KG1 (cell line): ENCODE measurements at places on chromosomes 4 and X.

- no peak for DNase-seq
Measured at GRCh38 chr4:107858158-107858742, 33.5 kb downstream of the SGMS2 start.

- no peak for DNase-seq
Measured at GRCh38 chr4:141609243-141609642, 27.1 kb upstream of the IL15 start.

GRCh38 chr4:184147858-184148737, 69.6 kb downstream of the ENPP6 start:
- no peak for DNase-seq

- DNase-seq = no peak
Measured at GRCh38 chr4:2954358-2955185, 8.6 kb downstream of the NOP14 start.

GRCh38 chr4:152973629-152974467, 37.7 kb downstream of the FHDC1 start:
- no peak for DNase-seq

GRCh38 chrX:79452881-79453280, 85.7 kb upstream of the ITM2A start:
- no peak for DNase-seq
